Right atrium auricular region (tissue), 2 donors: ENCODE measurements at places on chromosomes 12 and 14. TPM values are rescaled to one million over a fixed set of nuclear protein-coding genes. Genes with fewer than 3 reads are reported as not detected.

Gene CLEC14A
- total RNA-seq = 63.0 TPM

Gene TGFB3
- total RNA-seq = 99.1 TPM

Gene POTEM
- total RNA-seq = not detected

GRCh38 chr14:91249841-91250616 lies 5.5 kb upstream of the GPR68 start:
- H3K27ac ChIP-seq = no peak overlapping the region
- H3K4me3 ChIP-seq = no peak overlapping the region
- H3K27me3 ChIP-seq = no peaks in the 10 kb centered on the region
- peaks cover 27% of the 10 kb centered on the region for H3K4me1 ChIP-seq
- H3K36me3 ChIP-seq = no peaks in the 10 kb centered on the region

DNA sequence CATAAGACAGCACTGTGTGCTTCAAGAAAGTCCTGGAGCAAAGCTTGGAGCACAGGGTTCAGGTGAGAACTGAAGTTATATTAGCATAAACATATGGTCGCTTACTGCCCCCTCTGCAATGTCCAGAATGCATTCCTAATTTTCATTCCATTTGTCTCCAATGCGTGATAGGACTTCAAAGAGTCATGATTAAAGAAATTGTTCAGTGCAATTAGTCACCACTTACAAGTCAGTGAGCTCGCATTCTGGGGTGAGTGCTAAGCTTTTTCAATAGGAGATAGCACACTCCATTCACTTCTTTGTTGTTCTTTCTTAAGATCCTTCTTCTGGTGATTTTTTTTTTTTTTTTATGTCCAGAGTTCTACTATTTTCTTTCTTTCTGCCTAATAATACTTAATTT lies 398.4 kb downstream of the SYT1 start:
- H3K4me3 ChIP-seq = no peak overlapping the region
- no peak for DNase-seq
- no peaks in the 10 kb centered on the region for H3K4me1 ChIP-seq
- H3K27ac ChIP-seq = no peak overlapping the region
